ENCODE measurements at places on chromosomes 2 and 18.

DNA sequence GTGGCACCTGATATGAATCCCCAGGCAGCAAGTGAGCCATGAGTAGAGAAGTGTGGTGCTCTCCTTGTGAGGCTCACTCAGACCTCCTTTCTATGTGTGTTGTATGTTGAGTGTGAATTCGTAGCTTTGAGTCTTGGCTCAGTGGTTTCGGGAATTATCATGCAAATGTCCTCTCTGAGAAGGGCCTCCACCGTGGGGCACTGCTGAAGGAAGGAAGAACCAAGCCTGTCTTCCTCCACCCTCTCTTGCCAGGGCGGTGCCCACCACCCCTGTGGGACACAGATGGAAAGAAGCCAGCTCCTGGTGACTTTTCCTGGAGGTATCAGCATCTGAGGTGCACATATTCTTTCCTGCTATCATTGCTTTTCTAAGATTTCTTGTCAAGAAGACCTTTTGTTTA is 156.1 kb downstream of the MYT1L start:
- DNase-seq = no peak

- no peak for DNase-seq
These were observed 4.2 kb upstream of the MARS2 start for GRCh38 chr2:197700960-197701359.

DNA sequence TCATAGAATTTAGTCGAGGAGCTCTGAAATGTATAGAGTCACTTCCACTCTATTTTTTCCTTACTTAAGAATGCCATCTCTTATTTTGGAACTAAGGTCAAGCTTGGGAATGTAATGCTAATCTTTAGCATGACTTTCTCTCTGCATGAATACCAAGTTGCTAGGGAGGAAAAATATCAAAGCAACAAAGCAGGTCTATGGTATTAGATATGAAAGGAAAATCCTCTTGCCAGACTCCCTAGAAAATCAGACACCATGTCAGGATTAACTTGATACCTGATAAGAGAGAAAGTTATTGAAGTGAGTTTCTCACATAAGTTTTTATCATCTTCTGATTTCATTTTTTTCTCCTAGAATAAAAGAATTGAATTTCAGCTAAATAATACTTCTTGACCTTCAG is 341.7 kb upstream of the ZNF804A start:
- no peak for DNase-seq

GRCh38 chr18:59041296-59041695 is 98.4 kb upstream of the SEC11C start:
- DNase-seq = no peak
